ENCODE measurements at places on chromosomes 7 and 10.

DNA sequence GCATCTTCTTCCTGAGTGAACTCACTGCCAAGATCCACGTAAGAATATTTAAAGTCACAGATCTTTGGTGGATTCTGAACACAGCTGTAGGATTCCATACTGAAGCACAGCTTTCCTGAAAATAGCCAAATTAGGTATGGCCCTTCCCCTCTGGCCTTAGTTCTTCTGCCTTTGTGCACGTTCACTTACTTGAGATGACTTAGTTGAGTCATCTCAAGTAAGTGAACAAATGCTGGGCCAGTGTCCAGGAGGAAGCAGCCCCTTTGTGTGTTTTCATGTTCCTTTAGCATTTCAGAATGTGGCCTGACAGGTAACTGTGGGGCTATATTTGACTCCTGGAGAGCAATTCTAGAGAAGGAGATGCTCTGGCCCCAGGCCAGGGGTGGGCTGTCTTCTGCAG, 51.5 kb downstream of the CCNY start:
- no peaks in the 10 kb centered on the region for H3K27me3 ChIP-seq
- no peaks in the 10 kb centered on the region for H3K36me3 ChIP-seq
- no peak for DNase-seq
- no peak overlapping the region for H3K27ac ChIP-seq
- H3K4me1 ChIP-seq: peaks cover 4% of the 10 kb centered on the region
- no peak overlapping the region for H3K4me3 ChIP-seq

DNA sequence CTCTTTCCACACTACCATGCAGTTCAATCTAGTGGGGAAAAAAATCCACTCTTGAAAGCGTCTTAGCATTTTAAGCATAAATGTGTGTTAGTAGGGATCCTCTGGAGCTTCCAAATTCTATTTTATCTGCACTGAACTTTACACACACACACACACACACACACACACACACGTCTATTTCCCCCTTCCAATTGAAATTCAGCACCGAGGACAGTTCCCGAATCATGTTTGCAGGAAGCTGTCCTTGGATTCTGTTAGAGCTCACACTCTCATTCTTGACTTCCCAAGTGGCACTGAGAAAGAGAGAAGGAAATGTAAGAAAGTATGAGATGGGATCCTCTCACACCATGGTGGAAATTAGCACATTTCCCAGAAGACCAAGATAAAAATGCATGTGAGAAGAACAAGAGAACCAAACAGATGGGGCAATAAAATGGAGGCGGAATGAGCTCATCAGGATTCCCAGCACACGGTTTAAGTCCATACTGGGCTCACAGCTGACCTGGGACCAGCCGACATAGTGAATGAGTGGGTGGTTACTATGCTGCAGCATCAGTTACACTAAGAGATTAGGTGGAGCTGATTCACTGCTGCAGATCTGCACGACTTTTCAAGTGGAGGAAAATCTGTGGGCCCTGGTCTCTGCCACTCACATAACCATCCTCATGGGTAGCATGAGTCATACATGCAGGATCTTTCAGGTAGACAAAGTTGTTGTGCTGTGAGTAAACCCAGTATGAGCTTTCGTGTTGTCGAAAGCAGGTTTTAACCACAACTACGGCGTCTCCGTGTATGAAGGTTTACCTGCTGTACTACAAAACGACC, 3.3 kb upstream of the NPTX2 start:
- H3K27me3 ChIP-seq: peaks cover 20% of the 10 kb centered on the region
- H3K27ac ChIP-seq: no peak overlapping the region
- H3K4me1 ChIP-seq: no peaks in the 10 kb centered on the region
- peak; percentile 67 for DNase-seq
- H3K4me3 ChIP-seq: no peak overlapping the region

GRCh38 chr7:50667789-50668226, 102.6 kb upstream of the DDC start:
- H3K27ac ChIP-seq: no peak overlapping the region
- no peak for DNase-seq
- peaks cover 9% of the 10 kb centered on the region for H3K36me3 ChIP-seq
- no peaks in the 10 kb centered on the region for H3K4me1 ChIP-seq
- H3K27me3 ChIP-seq: no peaks in the 10 kb centered on the region

- peaks cover 8% of the 10 kb centered on the region for H3K4me1 ChIP-seq
- no peaks in the 10 kb centered on the region for H3K27me3 ChIP-seq
- no peak overlapping the region for H3K27ac ChIP-seq
- no peak overlapping the region for H3K4me3 ChIP-seq
Observed at GRCh38 chr7:139118805-139119485, 9.4 kb upstream of the ZC3HAV1 start.

- DNase-seq: no peak
- H3K27me3 ChIP-seq: peaks cover 1% of the 10 kb centered on the region
- no peaks in the 10 kb centered on the region for H3K36me3 ChIP-seq
Observed at GRCh38 chr7:77420986-77421672, 5.0 kb upstream of the GSAP start.

GRCh38 chr7:24133691-24134090, 150.3 kb upstream of the NPY start:
- H3K4me1 ChIP-seq: no peaks in the 10 kb centered on the region
- no peak overlapping the region for H3K27ac ChIP-seq
- H3K4me3 ChIP-seq: no peak overlapping the region
- no peaks in the 10 kb centered on the region for H3K27me3 ChIP-seq

- H3K4me3 ChIP-seq: no peak overlapping the region
- DNase-seq: no peak
- no peak overlapping the region for H3K27ac ChIP-seq
- no peaks in the 10 kb centered on the region for H3K27me3 ChIP-seq
- H3K36me3 ChIP-seq: no peaks in the 10 kb centered on the region
Observed at GRCh38 chr7:108535744-108536143, 9.8 kb upstream of the PNPLA8 start.

- H3K27ac ChIP-seq: no peak overlapping the region
- H3K36me3 ChIP-seq: no peaks in the 10 kb centered on the region
- H3K27me3 ChIP-seq: no peaks in the 10 kb centered on the region
- peaks cover 14% of the 10 kb centered on the region for H3K4me1 ChIP-seq
- H3K4me3 ChIP-seq: no peak overlapping the region
- DNase-seq: no peak
Observed at GRCh38 chr10:80498078-80498832, 39.4 kb upstream of the SH2D4B start.

DNA sequence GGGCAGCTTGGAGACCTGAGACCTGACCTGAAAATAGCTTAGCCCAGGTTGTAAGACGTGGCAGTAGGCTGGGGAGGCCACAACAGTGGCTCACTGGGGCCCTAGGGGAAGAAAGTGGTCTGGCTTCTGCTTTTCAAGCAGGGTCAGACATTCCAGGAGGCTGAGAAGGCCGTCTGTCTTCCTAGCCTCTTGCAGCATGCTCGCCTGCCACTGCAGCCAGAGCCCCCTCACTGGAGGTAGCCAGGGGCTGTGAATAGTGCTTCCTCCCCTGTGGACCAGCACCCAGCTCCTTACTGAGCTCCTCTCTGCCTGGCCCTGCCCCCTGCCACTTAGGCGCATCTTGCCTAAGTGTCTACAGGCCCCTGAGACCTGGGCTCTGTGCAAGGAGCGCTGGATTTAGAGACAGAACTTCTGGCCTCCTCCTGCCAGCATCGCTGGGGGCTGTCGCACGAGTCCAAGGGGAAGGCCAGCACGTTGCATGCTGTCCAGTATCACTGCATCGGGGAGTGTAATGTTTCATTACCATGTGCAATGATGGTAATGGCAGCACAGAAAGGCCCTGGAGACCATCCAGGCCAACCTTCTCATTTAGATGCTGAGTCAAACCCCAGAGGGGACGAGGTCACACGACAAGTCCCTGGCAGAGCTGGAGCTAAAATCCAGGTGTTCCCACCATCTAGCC, 12.7 kb downstream of the ZMIZ1 start:
- no peaks in the 10 kb centered on the region for H3K27me3 ChIP-seq
- H3K27ac ChIP-seq: no peak overlapping the region
- peaks cover 20% of the 10 kb centered on the region for H3K4me1 ChIP-seq
- no peaks in the 10 kb centered on the region for H3K36me3 ChIP-seq
- peak; percentile 66 for DNase-seq

- no peak overlapping the region for H3K4me3 ChIP-seq
- H3K27ac ChIP-seq: no peak overlapping the region
- no peak for DNase-seq
- H3K27me3 ChIP-seq: no peaks in the 10 kb centered on the region
- no peaks in the 10 kb centered on the region for H3K4me1 ChIP-seq
- H3K36me3 ChIP-seq: no peaks in the 10 kb centered on the region
Observed at GRCh38 chr7:157490465-157490912, 153.7 kb downstream of the DNAJB6 start.

GRCh38 chr7:128174386-128174785, 66.7 kb upstream of the LEP start:
- H3K27me3 ChIP-seq: peaks cover 2% of the 10 kb centered on the region
- no peak overlapping the region for H3K4me3 ChIP-seq
- no peak for DNase-seq
- no peaks in the 10 kb centered on the region for H3K36me3 ChIP-seq
- no peak overlapping the region for H3K27ac ChIP-seq
- no peaks in the 10 kb centered on the region for H3K4me1 ChIP-seq

DNA sequence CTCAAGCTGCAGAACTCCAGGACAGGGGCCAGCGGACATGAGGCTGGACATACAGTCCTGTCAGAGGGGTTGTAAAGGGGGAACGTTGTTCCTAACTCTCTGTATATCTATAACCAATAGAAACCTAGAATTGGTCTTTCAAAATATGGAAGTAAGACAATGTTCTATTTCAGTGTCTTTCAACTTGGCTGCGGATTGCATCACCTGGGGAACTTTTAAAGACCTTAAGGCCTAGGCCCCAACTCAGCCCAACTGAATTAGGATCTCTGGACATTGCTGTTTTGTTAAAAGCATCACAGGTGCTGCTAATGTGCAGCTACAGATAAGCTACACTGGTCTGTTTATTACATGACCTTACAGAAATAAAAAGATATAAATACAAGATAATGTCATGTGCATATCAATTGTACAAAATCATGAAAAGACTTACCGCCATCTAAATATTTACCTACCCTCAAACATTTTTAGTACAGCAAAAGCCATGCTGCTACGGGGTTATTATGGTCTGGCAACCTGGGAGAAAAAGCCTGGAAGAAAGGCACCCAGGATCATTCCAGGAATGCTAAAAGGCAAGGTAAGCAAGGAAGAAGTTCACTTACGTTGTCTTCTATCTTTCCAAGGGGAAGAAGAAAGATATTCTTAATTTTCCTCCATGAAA, 169.1 kb downstream of the RAPGEF5 start:
- DNase-seq: no peak
- no peak overlapping the region for H3K4me3 ChIP-seq
- H3K36me3 ChIP-seq: no peaks in the 10 kb centered on the region
- H3K27ac ChIP-seq: no peak overlapping the region

DNA sequence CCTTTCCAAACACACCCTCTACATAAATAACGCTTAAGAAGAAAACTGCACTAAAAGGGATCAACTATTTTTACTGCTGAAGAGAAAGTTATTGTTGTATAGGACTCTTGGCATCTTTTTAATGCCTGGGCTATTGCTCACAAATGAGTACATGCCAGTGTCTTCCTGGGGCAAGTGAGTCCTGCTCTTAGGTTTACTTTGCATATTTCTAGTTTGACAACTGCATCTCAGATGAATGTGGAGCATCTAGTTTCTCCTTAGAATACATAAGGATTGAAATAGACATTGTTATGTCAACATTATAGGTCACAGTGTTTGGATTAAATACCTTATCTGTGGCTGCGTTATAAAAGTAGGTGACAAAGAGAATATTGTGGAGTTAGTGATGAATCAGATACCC, 44.5 kb downstream of the PSMC2 start:
- H3K4me3 ChIP-seq: no peak overlapping the region
- no peaks in the 10 kb centered on the region for H3K36me3 ChIP-seq
- no peaks in the 10 kb centered on the region for H3K27me3 ChIP-seq
- DNase-seq: no peak

DNA sequence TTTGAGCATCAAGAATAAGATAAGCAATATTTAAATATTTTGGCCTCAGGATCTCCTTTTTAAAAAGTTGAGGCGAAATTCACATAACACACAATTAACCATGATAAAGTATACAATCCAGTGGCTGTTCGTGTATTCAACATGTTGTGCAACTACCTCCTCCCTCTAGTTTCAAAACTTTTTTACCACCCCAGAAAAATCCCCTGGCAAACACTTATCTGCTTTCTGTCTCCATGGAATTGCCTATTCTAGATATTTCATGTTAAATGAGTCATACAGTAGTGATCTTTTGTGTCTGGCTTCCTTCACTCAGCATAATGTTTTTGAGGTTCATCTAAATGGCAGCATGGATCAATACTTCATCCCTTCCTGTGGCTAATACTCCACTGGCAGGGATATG, 31.8 kb upstream of the IL15RA start:
- H3K27ac ChIP-seq: no peak overlapping the region
- no peak overlapping the region for H3K4me3 ChIP-seq
- no peaks in the 10 kb centered on the region for H3K4me1 ChIP-seq
- no peaks in the 10 kb centered on the region for H3K36me3 ChIP-seq
- no peaks in the 10 kb centered on the region for H3K27me3 ChIP-seq

DNA sequence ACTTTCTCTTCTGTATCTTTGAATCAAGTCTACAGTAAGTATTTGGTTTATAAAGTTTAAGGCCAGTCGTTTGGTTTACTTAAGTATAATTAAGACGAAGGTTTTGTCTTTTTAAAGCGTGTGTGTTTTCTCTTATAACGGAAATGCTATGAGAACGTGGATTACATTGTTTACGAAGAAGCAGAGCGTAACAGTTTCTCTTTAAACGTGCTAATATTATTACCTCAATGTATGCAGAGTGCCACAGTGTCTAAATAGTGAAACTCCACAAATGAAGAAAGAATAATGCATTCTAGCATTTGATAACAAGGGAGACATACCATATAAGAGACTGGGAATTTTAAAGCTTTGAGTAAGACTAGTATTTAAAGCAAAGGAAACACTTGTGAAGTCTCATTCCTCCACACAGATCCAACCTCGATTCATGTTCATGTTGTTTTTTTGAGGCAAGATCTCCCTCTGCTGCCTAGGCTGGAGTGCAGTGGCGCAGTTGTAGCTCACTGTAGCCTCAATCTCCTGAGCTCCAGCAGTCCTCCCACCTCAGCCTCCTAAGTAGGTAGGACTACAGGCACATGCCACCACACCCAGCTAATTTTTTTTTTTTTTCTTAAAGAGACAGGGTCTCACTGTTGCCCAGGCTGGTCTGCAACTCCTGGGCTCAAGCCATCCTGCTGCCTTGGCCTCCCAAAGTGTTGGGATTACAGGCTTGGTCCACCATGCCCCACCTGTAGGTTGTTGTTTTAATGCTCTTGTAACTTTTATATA, 75.1 kb downstream of the ANKRD61 start:
- DNase-seq: peak; percentile 52
- H3K4me3 ChIP-seq: no peak overlapping the region
- no peaks in the 10 kb centered on the region for H3K36me3 ChIP-seq
- H3K27me3 ChIP-seq: no peaks in the 10 kb centered on the region
- H3K4me1 ChIP-seq: no peaks in the 10 kb centered on the region

- H3K4me1 ChIP-seq: no peaks in the 10 kb centered on the region
- no peak overlapping the region for H3K4me3 ChIP-seq
- no peaks in the 10 kb centered on the region for H3K36me3 ChIP-seq
- no peak overlapping the region for H3K27ac ChIP-seq
- DNase-seq: no peak
Observed at GRCh38 chr7:28782362-28782761, 175.8 kb downstream of the TRIL start.

All from mesendoderm (in vitro differentiated cells).